ENCODE measurements at places on chromosomes 7 and 10.

DNA sequence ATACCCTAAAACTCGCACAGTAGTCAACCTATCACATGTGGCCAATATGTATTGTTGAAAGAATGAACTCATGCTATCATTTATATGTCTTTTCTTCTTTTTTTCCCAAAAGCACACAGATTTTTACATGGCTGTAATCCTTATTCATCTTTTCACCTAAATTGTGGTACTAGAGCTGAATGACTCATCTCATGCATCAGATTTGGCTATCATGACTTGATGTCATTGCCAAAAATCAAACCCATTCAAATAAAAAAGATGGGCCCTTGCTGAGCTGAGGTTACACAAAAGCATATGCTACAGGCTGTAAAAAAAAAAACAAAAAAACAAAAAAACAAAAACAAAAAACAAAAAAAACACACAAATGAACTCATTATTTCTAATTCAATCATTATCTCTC lies 3.3 kb upstream of the LMOD2 start:
- no peak for DNase-seq

DNA sequence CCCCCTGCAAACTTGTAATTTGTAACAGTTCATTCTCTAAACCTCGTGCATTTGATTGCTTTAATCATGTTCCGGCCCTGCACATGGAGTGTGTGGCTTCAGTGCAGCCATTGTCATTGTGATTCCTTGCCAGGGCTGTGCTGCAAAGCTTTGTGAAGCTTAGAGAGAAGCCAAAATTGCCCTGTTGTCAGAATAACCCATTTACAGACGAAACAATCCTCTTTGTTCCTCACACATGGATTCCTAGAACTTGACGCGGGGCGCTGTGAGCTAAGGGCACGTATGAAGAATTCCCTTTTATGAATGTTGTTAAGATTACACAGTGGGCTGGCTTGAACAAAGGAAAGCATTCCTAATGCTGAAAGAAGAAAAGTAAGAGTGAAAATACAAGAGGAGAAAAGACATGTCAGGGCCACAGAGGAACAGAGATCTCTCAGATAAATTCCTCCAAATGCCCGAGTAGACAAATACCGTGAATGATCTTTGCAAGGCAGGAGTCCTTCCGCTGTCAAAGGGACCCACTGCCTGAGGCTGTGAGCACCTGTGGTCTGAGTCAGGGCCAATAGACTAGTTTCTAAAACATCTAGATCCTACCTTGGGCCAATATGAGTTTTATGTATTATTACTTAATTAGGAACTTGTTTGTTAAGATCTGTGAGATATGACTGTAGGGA lies 205.4 kb upstream of the C7orf33 start:
- DNase-seq = no peak

DNA sequence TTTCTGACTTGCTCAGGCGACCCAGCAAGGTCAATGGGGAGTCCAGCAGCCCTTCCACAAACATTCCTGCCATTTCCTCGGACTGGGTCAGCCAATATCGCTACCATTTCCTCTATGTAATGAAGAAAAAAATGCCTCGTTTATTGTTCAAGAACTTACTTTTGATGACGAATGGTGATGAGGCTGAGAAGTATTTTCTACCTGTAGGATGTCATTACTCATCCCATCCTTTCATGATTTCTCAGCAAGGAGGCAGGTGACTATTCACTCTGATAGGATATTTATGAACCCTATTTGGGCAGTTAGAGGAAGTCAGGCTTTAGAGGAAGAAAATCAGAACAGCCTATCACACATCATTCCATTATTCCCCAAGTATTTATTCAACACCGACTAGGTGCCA lies 178.6 kb downstream of the FANK1 start:
- no peak for DNase-seq

DNA sequence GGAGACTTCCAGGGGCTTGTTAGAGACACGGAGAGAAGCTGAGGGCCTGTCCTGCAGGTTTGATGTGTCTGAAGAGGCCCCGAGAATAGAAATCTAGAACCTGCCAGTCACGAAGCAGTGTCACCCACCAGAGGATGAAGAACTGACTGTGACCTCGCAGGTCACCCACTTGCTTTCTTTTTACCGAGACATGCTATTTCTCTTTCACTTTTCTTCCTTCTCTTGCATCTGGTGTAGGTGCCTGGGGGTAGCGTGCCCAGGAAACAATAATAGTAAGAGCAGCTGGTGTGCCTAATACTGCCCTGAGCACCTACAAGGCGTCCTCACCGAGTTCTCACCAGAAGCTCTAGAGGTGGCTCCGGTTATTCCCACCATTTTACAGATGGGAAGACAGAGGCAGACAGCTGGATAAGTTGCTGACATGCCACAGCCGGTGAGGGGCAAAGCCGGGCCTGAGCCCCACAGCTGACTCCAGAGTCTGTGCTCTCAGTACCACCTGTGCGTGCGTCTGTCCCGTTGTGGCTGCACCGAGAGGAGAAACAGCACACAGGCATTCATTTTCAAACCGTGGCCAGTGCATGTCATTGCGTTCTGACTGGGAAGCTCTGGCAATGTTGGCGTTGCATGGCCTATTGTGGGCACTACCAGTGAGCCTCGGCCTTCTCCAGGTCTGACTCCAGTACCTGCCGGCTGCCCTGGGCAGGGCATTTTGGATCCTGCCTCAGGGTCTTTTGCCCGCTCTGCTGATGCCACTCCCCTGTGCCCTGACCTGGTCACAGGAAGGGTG lies 7.8 kb downstream of the CHST3 start:
- no peak for DNase-seq

GRCh38 chr10:93838278-93838677 lies 55.5 kb upstream of the SLC35G1 start:
- peak; percentile 26 for DNase-seq

GRCh38 chr7:105010504-105011130 lies 3.4 kb upstream of the KMT2E start:
- DNase-seq = no peak

DNA sequence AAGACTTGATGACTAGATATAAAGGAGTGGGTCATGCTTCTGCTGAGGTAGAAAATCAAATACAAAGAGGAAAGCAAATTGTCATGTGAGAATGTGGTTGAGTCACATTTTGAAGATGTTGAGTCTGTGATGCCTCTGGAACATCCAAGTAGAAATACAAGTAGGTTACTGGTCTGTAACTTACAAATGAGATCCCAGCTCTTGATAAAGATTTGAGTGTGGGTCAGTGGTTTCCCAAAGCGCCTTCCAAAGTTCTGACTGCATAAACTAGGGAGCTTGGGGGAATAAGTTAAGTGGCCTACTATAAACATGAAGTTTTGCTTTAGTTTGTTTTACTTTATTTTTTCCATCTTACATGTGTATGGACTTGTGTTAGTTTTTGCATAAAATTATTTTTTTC lies 144.3 kb upstream of the ETV1 start:
- DNase-seq = no peak

- no peak for DNase-seq
Measured at GRCh38 chr7:108200326-108200725, 70.2 kb upstream of the LAMB4 start.

GRCh38 chr10:86968271-86968993 lies at the start of gene ADIRF:
TSS of gene ADIRF (plus strand) at chr10:86968482. CDS start at chr10:86968545, 63 bp downstream.
- DNase-seq = no peak

DNA sequence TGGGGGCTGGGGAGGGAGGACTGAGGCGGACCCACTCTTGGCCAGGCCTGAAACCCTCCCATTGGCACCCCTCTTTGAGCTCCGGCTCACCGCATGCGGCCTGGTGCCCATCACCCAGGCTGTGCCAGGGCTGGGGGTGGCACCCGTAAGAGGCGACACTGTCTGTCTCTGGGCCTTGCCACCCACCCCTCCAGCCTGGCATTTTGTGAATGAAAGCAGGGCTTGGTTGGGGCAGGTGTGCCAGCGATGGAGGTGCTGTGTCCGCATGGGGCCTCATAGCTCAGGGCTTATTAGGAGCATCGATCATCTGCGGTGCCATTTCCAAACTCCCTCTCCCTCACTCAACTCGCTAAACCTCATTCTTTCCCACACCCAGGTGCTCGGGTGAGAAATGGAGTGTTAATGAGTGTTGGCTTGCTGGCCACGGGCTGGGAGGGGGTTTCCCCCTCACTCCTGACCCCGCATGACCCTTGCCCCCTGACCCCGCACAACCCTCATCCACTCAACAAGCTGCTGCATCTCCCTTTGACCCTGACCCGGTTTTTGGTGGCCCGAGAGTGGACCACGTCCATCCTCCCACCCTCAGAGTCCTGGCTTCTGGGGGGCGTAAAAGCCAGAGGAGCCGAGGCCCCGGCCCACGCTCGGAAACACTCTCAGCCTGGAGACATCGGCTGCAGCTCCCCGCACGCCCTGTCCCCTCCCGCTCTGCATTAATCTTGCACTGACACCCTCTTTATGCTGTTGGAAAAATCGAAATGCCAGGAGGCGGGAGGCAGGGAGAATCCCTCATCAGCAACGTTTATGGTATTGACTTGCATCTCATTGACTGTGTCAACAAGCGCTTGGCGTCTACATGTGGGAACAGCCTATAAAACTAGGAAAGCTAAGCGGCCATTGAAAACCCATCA lies 161.2 kb downstream of the DNAJB6 start:
- no peak for DNase-seq

DNA sequence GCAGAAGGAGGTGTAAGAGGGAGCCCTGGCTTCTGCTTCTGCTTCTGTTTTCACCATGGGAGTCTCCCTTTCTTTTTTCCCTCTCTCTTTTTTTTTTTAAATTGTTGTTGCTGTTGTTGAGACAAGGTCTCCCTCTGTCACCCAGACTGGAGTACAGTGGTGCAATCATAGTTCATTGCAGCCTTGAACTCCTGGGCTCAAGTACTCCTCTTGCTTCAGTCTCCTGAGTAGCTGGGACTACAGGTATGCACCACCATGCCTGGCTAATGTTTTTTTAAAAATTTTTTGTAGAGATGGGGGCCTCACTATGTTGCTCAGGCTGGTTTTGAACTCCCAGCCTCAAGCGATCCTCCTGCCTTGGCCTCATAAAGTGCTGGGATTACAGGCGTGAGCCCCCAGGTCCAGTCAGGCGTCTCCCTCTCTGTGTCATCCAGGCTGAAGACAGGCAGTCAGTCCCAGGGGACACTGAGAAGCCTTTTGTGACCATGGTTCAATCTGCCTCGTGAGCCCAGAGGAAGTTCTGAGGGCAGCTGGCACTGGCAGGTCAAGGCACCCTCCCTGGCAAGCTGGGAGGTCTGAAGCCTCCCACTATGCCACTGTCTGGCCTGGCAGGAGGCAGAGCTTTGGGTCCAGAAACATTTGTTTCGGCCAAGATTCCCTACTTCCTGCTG lies 33.6 kb upstream of the NPFFR1 start:
- no peak for DNase-seq

DNA sequence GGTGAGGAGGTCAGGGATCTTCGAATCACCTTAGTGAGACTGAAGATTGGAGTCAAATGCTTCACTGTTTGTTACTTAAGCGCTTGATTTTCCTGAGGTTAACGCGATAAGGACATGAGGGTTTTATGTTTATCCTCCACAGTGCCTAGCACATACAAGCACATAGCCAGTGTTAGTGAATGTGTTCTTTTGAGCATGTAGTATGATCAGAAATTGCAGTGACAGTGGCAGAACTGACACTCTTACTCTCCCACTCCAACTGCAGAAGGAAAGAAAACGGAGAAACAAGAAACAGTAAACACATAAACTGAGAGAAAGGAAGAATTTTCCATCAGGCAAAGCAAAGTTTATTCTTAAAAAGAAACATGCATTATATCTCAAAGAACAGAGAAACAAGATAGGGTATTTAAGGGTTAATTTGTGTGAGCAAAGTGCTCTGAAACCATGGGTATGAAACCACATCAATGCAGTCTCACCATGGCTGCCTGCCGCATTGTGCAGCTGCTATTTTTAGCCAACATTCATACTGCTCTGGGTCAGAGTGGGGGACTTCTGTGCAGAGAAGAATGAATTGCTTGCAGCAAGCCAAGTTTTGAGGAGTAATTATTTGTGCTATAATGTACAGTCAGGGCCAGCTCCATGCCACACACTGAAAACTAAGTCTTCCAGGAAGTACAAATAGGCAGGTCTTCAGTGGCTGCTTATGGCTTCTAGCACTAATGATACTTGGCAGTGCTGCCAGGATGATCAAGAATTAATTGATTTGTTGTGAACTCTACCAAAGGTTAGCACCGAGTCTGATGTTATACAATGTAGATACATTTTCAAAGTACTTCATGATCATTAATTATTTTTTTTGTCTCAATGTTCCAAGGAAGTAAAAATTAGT lies 152.0 kb downstream of the MACC1 start:
- peak; percentile 78 for DNase-seq

DNA sequence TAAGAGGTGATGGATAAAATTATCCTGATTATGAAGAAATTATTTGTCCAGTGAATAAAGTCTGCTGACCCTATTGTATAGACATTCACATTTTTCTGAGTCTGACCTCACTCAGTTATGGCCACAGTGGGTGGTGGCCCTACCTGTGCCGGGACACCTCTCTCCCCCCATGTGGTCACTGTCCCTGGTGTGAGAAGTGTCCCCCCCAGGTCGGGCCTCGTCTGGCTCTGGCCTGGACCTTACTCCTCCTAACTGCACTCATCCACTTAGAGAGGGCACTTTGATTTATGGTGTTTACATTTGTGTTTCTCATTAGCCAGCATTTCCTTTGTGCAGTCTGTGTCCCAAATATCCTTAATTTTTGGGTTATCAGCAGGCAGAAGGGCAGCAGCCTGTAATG lies 59.6 kb upstream of the ZNF32 start:
- no peak for DNase-seq

GRCh38 chr7:47307311-47307710 lies 274.6 kb downstream of the TNS3 start:
- DNase-seq = no peak

DNA sequence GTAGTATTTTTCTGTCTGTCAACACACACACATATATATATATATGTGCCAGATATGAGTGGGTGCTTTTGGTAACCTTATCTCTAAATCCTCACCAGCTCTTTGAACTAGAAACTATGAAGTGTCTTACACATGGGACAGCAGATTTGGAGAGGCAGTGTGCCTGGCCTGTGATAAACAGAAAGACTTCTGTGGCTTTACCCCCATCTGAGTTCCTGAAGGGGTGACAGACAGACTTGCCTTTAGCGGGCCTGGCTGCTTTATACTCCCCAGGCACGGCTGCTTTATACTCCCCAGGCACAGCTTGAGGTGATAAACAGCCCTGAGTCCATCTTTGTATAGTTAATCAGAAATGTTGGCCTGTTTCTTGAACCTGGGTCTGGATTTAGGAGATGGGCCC lies 5.6 kb downstream of the BAG3 start:
- DNase-seq = no peak

DNA sequence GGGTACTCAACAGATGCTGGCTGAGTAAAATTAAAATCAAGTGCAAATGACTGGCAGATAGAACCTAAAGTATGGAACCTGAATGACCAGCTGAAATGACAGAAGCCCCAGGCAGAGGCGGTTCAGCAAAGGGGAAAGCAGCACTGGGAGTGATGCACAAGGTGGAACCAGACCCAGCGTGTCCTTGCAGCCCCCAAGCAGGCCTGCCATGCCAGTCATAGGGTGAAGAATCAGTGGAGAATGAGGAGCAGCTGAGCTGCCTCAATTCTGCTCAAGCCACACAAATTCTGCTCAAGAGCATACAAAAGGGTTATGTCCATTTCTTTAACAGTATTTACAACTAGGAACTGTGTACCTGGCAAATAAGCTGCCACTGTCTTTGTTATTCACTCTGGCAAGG lies 8.7 kb downstream of the ACTR1A start:
- DNase-seq = no peak
